Lower leg skin (tissue), 4 donors: ENCODE measurements at places on chromosomes 5 and 9.

DNA sequence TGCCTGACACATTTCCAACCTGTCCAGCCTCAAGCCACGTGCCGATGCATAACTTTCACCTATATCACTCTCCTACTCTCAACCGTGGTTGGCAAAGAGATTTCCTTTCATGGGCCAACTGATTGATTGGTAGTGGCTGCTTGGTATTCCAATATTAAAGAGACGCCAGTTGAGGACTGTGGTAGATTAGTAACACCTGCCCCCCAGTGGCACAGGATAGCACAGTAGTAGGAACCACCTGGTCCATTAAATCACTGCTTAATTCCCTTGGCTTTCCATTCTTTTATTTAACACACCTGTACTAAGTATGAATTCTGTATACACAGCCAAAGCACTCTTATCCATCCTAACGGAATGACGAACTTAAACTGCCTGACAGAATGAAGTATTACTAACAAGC is 19.1 kb upstream of the FOXB2 start:
- no peak for DNase-seq

GRCh38 chr9:114207034-114207810 is 51.9 kb downstream of the COL27A1 start:
- no peak for DNase-seq

- DNase-seq = no peak
Measured at GRCh38 chr5:15609076-15609725, 109.2 kb downstream of the FBXL7 start.

- DNase-seq = no peak
Measured at GRCh38 chr5:142904416-142904815, 134.2 kb downstream of the ARHGAP26 start.

DNA sequence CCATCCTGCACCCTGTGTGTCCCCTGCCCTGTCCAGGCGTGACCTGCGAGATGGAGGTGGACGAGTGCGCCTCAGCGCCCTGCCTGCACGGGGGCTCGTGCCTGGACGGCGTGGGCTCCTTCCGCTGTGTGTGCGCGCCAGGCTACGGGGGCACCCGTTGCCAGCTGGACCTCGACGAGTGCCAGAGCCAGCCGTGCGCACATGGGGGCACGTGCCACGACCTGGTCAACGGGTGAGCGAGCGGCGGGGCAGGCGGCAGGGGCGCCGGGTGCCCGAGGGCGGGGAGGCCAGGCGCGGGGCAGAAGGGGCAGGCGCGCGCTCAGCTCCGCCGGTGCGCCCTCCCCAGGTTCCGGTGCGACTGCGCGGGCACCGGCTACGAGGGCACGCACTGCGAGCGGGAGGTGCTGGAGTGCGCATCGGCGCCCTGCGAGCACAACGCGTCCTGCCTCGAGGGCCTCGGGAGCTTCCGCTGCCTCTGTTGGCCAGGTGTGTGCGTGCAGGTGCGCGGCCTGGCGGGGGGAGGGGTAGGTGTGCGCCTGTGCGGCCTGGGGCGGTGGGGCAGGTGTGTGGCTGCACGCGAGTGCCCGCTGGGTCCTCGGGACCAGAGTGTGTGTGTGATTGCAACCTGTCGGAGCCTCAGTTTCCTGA is 10.0 kb downstream of the CRB2 start:
- no peak for DNase-seq
